AG04449 (cell line): ENCODE measurements at places on chromosomes 4 and X.

GRCh38 chrX:142998447-142999198, 27.1 kb upstream of the SPANXN4 start:
- no peak for DNase-seq

DNA sequence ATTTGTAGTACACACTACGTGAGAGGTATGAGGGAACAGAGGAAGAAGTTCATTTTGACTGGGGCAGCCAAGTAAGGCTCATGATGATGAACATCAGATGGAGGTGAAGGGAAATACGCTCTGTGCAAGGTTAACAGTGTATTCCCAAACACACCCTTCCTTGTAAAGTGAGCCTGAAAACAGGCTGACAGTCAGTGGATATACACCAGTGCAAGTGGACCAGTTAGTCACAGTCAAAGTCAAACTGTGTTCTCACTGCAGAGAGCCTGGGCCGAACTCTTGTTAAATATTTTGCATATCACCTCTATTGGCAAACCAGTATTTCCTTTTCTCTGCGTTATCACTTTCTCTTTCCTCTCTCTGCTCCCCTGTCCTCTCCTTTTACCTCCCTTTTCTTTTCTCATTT, 23.4 kb upstream of the RHOH start:
- no peak for DNase-seq

- no peak for DNase-seq
Observed at GRCh38 chr4:151163855-151164254, 64.4 kb downstream of the RPS3A start.

GRCh38 chrX:44308869-44309268, 34.6 kb downstream of the EFHC2 start:
- no peak for DNase-seq

DNA sequence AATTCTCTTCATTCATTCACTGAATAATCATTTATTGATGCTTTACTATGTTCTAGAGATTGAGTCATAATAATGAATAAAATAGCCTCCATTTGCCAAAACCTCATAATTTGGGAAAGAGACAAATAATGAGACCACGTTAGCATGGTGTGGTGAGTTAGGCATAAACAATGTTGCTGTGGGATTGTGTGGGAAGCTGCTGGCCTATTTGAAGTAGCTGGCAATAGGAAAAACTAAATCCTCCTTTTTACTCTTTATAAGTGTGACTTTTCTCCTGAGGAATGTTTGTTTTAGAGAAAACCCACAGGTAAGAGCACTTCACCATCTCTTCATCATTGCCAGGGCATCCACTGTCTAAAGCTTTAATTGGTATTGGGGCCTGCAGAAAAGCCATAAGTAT, 95.3 kb downstream of the AREG start:
- no peak for DNase-seq

DNA sequence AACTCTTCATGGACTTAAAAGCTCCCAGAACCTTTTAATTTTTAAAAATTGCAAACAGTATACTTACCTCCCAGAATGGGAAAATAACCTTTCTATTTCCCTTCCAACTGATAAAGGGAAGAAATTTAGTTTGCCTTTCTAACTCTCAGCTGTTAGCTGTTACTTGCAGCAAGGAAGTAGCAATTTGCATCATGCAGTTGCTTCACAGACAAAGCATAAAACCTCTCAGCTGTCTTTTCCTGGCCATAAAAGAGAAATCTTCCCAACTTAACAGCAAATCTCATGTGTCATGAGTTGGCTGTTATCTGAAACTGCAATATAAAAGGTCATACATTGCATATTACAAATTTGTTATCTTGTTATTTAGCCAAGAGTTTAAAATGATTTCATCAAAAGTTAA, 18.4 kb downstream of the C4orf17 start:
- DNase-seq, result no peak

DNA sequence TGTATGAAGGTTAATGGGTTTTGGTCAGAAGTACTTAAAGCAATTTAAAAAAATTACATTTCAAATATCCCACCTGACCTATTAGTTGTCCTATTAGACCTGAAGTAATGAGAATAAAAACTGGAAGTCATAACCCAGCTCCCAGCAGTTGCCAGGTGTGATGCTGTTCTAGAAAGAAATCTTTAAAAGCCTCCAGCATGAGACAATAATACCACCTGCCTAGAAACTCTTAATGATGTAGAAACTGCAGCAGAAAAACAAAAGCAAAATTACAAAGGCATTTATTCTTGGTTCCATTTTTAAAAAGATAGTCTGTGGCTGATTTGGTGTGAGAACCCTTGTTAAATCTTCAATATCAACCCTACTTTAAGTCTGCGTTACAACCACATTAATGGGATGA, 1137.7 kb upstream of the TENM3 start:
- no peak for DNase-seq

GRCh38 chr4:56655627-56656345, 25.3 kb downstream of the HOPX start:
- DNase-seq, result no peak

DNA sequence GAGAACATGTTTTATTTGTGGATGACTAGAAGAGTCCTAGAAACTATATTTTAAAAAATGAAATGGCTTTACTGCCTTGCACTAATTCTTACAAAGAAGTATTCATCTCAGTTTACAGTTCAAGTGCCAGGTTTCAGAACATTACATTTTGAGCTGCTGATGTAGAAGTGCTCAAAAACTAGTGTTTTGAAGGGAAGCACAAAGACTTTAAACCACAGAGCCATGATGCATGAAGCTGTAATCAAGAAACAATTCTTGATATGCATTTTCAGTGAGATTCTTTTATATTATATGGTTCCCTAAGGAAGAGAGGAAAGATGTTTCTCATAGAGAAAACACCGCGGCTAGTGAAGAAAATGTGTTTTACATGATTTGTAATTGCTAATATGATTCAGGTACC, 1163.0 kb downstream of the RAPGEF2 start:
- DNase-seq, result no peak

GRCh38 chr4:148369919-148370318, 72.3 kb downstream of the NR3C2 start:
- DNase-seq, result no peak

- no peak for DNase-seq
Observed at GRCh38 chr4:66048861-66049260, 378.6 kb upstream of the EPHA5 start.

- no peak for DNase-seq
Observed at GRCh38 chrX:103846386-103846785, 14.3 kb upstream of the RAB9B start.

- no peak for DNase-seq
Observed at GRCh38 chr4:102828497-102828808, 1.1 kb upstream of the UBE2D3 start.

DNA sequence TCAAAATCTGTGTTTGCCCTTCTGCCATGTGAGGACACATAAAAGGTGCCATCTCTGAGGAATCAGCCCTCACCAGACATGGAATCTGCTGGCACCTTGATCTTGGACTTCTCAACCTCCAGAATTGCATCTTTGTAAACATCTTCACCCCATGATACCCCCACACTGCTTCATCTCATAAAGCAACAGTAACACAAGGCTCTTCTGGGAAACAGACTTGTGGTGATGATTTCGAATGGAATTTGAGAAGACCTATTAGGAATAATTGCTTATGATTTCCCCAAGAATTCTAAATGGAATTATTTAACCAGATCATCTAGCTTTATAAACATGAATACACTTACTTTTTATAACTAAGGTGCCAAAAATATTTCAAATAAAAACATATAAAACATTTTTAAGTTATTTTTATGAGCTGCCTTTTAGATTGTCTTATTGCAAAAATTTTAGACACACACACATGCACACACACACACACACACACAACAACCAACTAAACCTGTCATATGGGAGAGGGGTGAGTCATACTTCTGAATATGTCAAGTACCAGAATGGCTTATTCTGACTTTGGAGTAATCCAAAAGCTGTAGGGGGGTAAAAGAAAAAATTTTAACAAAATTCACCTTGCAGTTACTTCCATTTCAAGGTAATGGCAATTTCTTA, 82.0 kb downstream of the USP46 start:
- peak; percentile 31 for DNase-seq

DNA sequence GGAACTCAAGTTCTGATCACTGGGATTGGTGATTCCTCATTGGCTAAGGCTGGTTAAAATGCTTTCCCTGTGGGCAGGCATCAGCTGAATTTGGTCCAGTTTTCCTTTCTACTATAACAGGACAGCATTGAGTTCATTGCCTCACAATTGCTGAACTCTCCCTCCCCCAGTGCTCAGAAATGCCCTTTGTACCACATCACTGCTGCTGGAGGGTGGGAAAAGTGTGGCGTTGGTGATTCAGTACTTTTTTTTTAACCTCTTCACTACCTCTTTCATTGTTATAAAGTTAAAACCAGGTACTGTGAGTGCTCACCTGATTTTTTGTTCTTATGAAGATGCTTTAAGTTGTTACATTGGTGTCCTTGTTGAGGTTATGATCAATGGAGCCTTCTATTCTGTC, 69.3 kb upstream of the IL2 start:
- DNase-seq, result no peak

DNA sequence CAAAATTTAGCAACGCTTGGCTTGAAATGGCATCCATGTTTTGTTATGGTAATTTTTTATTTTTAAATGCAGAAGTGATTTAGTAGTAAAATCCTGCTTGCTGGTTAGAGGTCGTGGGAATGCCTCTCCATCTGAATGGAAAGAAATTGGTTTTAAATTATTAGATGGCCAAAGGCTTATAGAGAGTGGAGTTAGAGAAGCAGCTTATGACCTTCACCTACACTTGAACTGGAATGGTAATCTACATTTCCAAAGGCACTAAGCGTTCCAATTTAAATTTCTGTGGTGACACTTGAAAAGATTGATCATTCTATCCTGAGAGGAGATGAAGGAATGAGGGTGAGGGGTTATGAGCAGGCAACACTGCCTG, 280.7 kb downstream of the RAPGEF2 start:
- no peak for DNase-seq

DNA sequence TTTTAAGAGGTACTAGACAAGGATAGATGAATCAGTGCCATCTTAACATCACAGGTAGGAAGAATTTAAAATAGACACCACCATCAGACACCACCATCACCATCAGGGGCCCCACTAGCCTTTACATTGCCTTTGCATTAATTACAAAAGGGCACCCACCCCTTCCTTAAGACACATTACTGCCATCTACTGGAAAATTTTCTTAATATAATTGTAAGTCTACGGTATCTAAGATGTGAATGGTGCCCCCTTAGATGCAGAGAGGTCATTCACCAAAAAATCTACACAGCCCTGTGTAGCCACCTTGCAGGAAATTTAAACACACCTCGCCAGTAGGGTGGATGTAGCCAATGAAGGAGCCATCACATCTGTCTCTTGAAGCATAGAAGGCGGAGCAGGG, 184.1 kb downstream of the MID1IP1 start:
- DNase-seq, result no peak

DNA sequence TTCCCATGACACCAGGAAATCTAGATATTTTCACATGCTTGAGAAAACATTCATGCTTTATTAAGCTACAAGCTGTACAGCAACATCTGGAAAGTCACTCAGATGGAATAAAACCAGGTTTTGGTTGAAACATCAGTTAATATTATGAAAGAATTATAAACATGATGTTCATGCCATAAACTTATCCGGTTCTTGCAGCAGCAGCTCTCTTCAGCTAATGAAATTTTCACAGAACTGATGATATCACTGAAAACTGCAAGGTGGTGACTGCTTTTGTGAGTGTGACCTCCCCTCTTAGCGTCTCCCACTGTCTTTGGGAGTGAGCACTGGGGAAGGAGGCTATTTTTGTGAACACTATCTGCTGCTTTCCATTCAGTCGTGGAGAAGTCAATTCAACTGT, 56.9 kb downstream of the ARHGAP10 start:
- no peak for DNase-seq

DNA sequence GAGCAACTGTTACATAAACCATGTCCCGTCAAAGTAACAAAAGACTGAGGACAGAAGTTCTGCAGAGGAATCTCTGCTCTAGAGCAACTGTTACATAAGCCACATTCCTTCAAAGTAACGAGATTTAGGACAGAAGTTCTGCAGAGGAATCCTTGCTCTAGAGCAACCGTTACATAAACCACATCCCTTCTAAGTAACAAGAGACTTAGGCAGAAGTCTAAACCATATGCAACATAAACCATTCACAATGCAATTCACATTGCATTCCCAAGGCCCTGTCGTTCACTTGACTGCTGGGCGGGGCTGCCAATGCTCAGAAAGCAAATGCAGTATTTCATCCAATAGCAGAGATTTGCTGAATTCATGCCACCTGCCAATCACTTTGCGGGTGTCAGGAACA, 124.4 kb upstream of the PUDP start:
- DNase-seq, result no peak

DNA sequence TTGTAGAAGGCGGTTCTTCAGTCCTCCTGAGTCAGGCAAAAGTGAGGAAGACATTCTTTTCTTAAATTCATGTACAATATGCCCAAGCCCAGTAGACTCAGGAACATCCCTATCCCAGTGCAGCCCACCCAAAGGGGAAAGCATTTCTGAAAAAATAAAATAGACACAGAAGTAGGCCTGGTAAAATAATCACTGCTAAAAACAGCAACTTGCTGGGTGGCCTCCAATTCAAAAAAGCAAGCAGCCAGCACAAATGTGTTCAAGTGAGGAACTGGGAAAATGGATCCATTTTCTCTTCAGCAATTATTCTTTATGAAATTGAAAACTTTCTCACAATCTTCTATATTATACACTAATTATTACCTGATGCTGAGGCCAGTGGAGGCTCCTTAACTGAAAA, 165.4 kb downstream of the PCDH19 start:
- no peak for DNase-seq

- no peak for DNase-seq
Observed at GRCh38 chrX:30570505-30570904, 7.1 kb downstream of the TASL start.

GRCh38 chrX:47515941-47516665, 33.1 kb upstream of the ZNF41 start:
- no peak for DNase-seq

DNA sequence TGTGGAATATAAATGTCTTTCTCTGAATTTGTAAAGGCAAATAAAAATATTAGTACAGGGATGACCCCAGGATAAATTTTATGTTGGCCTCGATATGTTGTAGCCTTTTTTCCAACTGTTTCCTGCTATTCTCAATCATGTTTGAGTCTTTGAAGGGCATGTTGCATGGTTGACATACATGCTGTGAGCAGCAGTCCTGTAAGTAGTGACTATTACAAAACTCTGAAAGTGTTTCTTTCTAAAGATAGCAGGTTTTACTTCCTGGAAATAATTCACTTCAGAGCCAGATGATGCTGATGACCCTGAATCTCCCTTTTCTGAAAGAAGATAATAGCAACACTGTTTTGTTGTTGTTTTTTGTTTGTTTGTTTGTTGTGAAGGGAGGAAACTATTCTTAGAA, 393.0 kb upstream of the GNPDA2 start:
- DNase-seq, result no peak

- no peak for DNase-seq
Observed at GRCh38 chr4:52873861-52874343, 11.8 kb downstream of the RASL11B start.

DNA sequence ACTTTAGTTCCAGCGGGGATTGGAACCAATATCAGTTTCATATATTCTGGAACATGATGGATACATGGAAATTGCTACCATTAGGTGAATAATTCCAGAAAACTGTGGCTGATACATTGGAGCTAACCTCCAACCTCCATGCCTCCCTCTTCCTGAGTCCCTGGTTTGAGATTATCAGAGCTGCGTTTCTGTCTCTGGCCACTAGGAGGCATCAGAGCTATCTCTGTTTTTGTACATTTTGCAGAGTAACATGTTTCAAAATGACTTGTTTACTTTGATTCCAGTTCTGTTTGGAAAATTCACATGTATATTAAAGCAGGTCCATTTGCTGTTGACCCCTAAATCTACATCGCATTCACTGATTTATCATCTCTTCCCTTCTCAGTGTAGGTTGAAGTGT, 2.4 kb upstream of the RAB40AL start:
- DNase-seq, result no peak

GRCh38 chrX:148784137-148784536, 283.7 kb downstream of the AFF2 start:
- DNase-seq, result no peak
